ENCODE measurements at places on chromosomes 6 and 20. TPM values are rescaled to one million over a fixed set of nuclear protein-coding genes. Genes with fewer than 3 reads are reported as not detected.

The HLA-C gene
- total RNA-seq: 314 TPM

The ACSS1 gene
- total RNA-seq: 3.9 TPM

The SLC12A5 gene
- total RNA-seq: not detected

The OVOL2 gene
- total RNA-seq: 1.6 TPM

The SAPCD1 gene
- total RNA-seq: 4.4 TPM

The TASP1 gene
- total RNA-seq: 5.9 TPM

Measured in epithelial cell of proximal tubule (primary cell).